Immature natural killer cell (primary cell): ENCODE measurements at places on chromosomes 7 and 10.
A peak's percentile ranks its signal among the peaks of the same experiment; 100 is the strongest.

DNA sequence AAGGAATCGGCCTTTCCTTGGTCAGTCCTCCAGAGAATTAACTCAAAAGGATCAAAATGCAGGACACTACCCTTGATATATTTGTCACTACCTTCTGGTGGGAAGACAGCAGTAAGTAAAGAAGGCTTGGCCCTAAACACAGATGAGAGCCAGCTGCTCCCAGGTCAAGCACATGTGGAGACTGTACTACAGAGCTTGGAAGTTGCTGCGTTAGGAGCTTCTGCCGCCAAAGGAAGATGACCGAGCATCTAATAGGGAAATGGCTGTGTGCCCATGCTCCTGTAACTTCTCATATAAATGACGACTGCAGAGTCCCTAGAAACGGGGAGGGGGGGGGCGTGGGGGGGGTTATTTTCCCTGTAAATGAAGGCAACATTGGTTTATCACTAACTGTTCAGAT lies 59.0 kb downstream of the PODXL start:
- no peak for DNase-seq

DNA sequence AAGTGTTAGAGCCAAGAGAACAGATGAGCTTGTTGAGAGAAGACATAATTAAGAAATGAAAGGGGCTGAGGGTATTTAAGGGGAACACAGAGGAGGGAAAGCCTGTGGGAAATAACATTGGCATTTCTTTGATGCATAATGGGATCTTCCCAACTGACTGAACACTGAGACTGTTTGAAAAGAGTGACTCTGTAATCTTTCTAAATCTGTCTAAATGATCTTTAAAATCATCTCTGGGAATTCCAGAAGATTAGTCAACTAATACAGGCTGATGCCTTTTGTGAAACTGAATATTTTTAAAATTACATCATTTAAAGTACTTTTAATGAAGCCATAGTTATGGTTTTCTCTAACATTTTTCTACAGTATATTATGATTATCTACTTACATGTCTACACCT lies 17.4 kb upstream of the SLC35G1 start:
- no peak for DNase-seq

GRCh38 chr7:126702242-126703016 lies 550.3 kb downstream of the GRM8 start:
- no peak for DNase-seq

- no peak for DNase-seq
Measured at GRCh38 chr10:123096452-123096851, 39.3 kb upstream of the HMX3 start.

- peak; percentile 22 for DNase-seq
Measured at GRCh38 chr7:80134536-80135308, at the start of gene GNAI1. GNAI1 (plus strand) TSS chr7:80134831; CDS start chr7:80135161, 330 bp downstream.

DNA sequence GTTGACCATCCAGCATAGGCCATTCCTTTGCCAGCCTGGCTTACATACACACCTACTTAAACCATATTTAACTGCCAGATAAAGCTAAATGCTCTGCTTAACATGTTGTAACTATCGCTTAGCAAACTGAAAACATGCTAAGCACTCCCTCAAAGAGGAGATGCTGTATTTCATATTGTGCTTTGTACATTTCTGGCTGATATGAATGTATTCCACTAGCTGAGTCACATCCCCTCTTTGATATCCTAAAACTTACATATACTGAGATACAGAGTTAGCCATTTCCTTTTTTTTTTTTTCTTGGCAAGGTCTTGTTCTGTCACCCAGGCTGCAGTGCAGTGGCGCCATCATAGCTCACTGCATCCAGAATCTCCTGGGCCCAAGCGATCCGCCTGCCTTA lies 99.4 kb downstream of the TPST1 start:
- no peak for DNase-seq

DNA sequence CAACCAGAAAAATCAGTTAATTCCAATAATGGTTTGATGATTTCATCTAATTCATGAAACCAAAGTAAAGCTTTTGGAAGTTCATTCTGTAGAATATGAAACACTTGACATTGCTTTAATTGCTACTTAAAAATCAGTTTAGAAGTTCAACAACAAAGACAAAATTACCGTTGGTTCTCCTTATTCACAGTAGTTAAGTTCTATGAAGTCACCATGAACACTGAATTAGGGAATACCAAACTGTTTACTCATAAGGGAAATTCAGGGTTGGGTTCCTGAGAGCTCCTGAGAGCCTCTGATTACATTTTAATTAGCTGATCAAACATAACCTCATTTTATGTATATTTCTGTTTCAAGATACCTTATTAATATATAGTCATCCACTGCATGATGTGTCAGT lies 46.2 kb downstream of the ZNF438 start:
- DNase-seq, result no peak

- DNase-seq, result no peak
Measured at GRCh38 chr7:155916926-155917655, 104.8 kb upstream of the SHH start.

DNA sequence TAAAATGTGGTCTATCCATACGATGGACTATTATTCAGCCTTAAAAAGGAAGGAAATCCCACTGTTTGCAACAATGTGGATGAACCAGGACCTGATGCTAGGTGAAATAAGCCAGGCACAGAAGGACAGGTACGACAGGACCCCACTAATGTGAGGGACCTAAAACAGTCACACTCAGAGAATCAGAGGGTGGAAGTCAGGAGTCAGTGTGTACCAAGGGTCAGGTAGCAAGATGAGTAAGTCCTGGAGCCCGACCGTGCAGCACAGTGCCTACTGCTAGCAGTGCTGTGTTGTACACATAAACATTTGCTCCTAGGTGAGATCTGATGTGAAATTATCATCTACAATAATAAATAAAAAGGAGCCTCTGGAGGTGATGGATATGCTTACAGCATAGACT lies 322.3 kb downstream of the GLRX3 start:
- DNase-seq, result no peak

GRCh38 chr7:142685877-142686508 lies 63.3 kb upstream of the PRSS1 start:
- no peak for DNase-seq

DNA sequence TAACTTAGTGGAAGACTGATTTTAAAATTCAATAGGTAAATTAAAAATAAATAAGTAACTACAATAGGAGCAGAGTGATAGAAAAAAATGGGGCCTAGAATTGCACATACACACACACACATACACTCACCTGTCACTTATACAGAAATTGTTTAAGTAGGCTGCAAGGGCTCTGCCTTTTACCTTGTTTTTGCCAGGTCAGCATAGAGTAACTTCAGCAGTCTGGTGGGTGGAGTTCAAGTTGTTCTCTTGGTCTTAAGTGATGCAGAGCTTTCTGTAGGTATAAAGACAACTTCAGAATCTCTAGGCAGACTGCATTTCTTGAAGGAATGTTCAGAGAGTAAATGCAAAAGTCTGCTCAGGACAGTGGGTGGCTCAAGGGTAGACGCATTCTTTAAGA lies 457.0 kb downstream of the INHBA start:
- DNase-seq, result no peak
